T-helper 17 cell (primary cell): ENCODE measurements at places on chromosomes 12 and 14.

DNA sequence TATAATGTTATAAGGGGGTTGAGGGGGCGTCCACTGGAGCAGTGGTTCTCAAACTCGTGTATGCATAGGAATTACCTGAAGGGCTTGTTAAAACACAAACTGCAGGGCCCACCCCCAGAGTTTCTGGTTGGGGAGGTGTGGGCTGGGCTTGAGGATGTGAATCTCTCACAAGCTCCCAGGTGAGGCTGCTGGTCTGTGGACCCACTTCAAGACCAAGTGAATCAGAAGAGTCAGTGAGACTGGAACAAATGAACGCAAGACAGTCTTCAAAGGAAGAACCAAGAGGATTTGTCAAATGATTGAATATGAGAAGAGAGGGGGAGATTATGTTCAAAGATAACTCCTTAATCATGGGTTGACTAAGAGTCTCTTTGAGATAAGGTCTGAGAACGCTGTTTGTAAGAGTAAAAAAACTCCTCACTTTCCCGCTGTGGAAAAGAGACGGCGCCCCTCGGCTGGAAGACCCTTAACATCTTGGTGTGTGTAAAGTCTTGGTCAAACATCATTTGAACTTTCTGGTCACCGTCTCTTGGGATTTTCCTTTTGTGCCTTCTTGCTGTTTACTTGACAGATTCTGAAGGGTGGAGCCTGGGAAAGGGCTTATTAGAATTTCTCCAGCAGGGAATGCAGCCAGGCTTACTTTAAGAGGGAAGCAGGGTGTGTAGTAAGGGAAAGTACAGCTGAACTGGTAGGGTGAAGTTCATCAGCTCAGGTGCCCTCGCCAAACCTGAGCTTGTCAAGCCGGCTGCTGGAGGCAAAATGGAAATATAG lies 5.3 kb upstream of the FOXN3 start:
- no peak for DNase-seq

DNA sequence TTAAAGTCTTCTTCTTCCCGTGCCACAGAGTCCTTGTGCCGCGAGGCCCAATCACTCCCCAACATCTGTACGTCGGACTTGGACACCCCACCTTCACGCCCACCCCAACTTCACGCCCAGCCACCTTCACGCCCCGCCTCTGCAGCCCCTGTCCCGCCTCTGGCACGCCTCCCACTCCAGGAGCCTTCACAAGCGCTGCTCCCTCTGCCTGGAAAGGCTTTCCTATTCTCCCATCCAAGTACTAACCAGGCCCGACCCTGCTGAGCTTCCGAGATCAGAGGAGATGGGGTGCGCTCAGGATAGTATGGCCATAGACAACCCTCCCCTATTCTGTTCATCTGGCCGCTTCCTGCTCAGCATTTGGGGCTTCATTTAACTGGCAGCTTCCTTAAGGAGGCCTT lies 17.3 kb upstream of the EIF5 start:
- DNase-seq, result no peak

GRCh38 chr12:49583366-49584094 lies 15.6 kb upstream of the MCRS1 start:
- DNase-seq, result no peak

- no peak for DNase-seq
Observed at GRCh38 chr14:100302616-100303015, 3.6 kb downstream of the SLC25A29 start.

- no peak for DNase-seq
Observed at GRCh38 chr12:88571543-88571942, 8.7 kb downstream of the KITLG start.

DNA sequence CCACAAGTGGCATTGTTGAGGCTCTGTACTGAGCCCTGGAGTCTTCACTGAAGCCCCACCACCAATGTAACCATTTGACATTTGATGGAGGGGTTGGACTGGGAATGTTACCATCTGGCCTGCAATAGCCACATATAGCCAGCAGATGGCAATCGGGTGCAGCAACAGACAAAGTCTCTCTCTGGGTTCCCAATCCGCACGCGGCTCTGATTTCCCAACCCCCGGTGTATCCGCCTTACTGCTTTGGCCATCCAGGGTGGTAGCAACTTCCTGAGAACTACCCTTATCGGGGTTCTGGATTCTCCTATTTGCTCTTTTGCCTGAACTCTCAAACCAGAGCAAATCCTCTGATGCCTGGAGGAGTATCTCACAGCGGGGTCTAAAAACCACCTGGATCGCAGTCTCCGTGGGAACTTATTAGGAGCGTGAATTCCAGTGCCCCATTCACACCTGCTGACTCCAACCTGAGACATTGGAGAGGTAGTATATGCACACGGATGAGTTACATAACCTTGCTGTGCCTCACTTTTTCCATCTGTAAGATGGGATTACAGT lies 14.2 kb downstream of the VRTN start:
- DNase-seq, result peak; percentile 26

- no peak for DNase-seq
Observed at GRCh38 chr14:51302295-51303030, 62.4 kb downstream of the TMX1 start.

DNA sequence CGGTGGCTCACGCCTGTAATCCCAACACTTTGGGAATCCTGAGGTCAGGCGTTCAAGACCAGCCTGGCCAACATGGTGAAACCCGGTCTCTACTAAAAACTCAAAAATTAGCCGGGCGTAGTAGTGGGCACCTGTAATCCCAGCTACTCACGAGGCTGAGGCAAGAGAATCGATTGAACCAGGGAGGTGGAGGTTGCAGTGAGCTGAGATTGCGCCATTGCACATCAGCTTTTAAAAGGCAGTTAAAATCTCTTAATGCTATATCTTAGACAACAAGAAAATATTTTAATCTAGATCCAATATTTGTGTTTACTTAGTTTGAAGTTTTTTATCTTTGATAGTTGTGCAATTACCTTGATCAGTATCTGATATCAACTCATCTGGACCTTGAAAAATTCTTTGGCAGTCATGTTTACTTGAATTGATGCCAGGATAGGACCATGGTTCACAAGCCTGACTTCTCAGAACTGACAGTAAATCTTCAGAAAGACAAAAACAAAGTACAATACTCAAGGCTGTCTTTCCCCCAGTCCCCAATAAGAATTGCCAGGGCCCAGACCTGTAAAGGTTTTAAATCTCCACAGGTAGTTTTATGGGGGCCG lies 135.0 kb upstream of the AEBP2 start:
- no peak for DNase-seq

GRCh38 chr12:69123919-69124638 lies 115.3 kb upstream of the CPSF6 start:
- DNase-seq, result no peak

GRCh38 chr14:65016471-65016870 lies 29.8 kb downstream of the FNTB start:
- no peak for DNase-seq

DNA sequence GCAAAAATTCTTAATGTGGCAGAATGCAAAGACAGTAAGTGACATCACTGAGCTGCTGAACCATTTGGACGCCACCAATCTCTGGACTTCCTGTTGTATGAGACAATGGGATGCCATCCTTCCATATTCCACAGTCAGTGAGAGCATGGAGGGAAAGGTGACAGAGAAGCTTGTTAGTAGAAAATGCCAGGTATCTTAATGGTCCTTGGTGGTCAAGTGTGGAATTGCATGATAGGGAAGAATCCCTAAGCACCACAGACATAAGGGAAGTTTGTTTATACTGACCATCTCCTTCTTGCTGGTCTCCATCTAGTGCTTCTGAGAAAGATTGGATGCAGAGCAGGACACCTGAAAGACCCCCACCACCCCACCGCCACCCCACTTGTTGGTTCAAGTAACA lies 1410.0 kb upstream of the TMEM132C start:
- DNase-seq, result no peak

DNA sequence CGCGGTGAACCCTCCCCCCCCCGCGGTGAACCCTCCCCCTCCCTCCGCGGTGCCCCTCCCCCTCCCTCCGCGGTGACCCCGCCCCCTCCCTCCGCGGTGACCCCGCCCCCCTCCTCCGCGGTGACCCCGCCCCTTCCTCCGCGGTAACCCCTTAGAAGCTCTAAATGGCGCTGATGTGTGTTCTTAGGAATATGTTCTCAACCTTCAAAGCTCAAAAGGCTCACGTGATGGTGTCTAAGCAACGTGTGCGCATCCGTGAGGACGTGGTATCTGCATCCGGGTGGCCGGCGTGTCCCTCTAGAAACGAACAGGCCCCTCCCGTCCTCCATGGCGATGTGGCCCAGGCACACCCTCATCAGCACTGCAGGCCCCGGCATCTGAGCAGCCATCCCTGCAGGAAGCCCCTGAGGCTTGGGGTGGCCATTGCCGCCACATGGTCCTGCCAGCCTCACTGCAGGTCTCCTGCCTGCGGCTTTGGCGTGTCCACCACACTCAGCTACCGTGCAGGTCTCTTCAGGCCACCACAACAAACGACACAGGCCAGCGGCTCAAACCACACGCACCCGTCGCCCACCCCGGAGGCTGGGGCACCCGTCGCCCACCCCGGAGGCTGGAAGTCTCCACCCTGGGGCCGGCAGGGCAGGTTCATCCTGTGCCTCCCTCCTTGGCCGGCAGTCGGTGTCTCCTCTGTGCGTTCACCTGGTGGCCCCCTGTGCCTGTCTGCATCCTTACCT lies 14.5 kb upstream of the FBRSL1 start:
- DNase-seq, result no peak

DNA sequence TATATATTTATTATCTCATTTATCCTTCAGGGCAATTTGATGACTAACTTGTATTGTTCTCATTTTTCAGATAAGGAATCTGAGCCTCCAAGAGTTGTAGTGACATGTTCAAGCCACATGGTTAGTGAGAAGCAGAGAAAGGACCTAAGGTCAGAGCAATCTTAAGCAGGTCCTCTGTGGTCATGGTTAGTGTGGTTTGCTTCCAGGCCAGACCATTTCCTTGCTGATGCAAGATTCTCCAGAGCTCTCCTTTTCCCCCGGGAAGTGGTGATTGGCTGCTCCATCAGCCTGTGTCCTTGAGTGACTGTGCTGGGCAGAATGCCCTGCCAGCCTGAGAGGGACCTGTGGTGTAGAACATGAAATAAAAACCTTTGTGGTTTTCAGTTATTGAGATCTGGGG lies 141.3 kb downstream of the KTN1 start:
- no peak for DNase-seq

GRCh38 chr12:630656-631632 lies 32.3 kb downstream of the NINJ2 start:
- no peak for DNase-seq

DNA sequence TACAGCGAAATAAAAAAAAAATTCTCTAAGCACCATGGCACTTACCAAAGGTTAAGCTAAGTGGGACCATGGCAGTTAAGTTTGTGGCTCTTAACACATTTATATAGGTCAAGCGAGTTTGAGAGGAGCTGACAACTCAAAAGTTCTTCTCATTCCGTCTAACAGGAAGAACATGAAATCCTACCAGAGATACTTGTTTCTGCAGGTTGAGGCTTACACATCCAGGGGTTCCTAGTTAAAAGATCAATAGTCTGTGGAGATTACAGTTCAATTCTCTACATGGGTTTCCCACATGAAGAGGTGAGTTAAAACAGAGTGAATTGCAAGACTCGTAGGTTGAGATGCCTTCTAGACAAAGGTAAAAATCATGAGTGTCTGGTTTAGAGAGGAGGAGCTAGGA lies 142.6 kb downstream of the EMP1 start:
- no peak for DNase-seq

DNA sequence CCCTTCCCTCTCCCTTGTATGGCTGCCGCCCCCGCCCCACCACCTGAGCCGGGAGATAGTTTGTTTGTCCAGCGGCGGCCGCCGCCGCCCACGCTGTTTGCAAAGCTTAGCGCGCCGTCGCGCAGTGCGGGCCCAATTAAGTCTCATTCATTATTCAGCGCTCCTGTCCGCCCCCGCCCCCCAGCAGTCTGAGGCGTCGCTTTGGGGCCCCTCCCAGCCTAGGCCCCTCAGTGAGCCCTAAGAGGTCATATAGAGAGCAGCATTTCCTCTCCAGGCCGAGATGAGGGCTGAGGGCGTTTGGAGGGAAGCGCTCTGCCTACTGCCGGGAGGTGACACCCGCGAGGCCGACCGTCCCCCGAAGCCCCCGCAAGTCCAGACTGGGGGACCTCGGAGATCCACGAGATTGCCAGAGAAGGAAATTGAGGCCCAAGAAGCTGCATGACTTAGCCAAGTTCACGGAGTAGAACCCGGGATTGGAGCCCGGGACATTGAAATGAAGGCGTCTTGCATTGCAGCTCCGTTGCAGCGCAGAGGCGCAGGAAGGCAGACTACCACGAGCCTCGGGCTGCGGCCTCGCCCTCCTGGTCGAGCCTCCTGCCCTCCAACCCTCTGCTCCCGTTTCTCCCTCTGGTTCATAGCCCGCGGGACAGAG lies at the start of gene DNAJC22:
DNAJC22 (plus strand) TSS at position 230 of the 652 bp plus-strand sequence. CDS start 1,985 bp downstream, outside the sequence.
- DNase-seq, result no peak

DNA sequence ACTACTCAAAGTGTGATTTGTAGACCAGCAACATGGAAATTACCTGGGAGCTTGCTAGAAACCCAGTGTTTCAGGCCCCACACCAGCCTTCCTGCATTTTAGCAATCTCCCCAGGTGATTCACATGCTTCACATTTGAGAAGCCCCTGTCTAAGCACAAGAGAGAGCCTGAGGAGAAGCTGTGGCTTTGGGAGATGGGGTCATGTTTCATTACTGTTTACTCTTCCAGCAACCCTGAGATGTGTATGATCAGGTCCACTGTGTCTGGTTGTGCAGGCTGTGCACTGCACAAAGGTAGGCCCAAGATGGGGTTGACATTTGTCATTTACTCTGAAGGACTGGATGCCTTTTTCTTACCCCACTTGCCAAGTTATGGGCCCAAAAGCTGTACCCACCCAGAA lies 190.1 kb downstream of the SLC41A2 start:
- no peak for DNase-seq

- no peak for DNase-seq
Observed at GRCh38 chr12:121365416-121366062, 13.3 kb upstream of the ANAPC5 start.

DNA sequence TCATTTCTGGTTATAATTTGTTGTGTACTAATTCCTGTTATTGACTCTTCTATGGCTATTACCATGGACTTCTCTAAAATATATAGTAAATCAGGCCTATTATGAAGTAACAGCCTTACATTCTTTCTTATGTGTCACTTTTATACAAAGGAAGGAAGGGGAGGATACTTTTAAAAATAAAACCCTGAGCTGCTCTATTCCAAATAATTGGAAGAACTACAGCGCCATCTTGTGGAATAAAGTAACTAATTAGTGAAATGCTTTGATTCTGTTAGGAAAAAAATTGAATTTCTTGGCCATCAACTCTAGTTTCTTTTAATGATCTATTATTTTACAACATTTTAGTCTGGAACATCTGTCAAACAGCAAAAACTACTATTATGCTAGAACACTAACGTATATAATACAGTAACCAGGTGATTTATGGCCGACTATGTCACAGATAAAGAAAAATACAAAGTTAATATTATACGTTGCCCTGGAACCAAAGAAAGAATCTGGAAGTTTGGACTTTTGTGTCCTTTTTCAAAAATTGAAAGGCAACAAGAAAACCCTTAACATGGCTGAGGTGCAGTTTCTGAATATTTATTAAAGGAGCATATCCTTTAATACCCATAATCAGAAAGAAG lies 55.0 kb upstream of the NELL2 start:
- no peak for DNase-seq
